ENCODE measurements at places on chromosomes 12 and 14.
A peak's percentile ranks its signal among the peaks of the same experiment; 100 is the strongest.

DNA sequence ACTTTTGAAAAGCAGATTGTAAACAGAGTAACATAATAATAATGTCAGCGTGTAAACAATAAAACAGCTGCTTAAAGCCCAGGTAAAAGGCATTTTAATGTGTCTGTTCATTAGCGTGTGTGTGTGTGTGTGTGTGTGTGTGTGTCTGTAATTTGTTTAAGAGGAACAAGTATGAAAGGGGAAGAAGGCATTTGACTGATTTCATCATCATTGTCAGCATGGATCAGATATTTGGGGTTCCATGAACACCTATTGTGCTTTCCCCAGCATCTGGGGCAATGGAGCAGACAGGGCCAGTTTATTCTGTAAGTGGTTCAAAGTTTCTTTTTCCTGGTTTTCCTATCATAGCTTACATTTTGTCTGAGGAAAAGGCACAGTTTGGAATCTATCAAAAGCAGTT is 28.9 kb downstream of the SLC25A21 start:
- no peak for DNase-seq

DNA sequence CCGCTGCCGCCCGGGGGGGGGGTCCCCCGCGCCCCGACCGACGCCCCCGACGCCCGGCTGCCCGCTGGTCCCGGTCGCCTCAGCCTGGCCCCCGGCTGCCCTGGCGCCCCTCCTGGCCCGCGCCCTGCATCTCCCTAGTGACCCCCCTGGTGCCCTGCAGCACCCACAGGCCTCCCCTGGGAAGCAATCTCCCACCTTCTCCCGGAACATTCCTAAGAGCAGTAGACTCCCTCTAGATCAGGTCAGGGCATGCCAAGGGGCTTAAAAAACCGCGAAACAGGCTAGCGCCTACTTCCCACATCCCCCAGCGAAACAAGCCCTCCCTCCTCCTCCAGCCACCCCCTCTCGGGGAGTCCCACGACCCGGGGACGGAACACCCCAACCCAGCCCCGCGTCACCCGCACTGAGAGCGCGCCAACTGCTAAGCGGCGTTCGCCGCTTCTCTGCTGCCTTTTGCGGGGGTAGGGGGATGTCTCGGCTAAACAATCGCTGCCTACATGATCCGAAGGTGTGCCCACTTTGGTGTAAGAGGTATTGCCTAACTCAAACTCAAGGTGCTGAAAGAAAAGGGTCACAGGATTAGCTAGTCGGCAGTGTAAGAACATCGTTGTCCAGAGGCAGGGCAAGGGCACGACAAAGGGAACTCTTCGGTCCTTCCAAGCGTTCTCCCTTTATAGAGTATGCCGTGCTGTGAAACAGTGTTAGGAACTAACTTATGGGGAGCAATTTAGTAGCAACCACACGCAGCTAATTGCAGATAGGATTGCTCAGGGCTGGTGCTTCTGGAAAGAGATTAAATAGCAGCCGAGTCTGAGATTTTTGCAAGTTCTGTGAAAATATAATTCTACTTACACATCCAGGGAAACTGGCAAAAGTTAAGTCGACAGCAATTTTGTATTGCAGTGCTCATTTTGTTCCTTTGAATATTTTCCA is 619 bp upstream of the NTN4 start:
- peak; percentile 54 for DNase-seq

GRCh38 chr14:20314026-20314425 is 8.3 kb upstream of the TTC5 start:
- DNase-seq: no peak

DNA sequence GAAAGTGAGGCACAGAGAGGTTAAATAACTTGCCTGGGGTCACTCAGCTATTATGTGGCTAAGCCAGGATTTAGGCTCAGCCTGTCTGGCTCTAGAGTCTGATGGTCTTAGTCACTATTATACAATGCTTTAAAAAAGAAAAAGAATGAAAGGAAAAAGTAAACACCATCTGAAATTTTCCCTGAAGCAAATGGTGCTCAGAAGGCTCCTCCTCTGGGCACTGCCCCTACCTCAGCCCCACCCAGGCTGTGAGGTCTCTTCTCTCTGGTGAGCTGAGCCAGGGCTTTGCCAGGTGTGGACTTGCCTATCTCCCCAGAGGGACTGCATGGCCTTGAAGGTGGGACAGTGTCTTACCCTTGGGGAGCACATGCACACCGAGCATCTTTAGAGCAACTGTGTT is 117.5 kb upstream of the DYRK2 start:
- DNase-seq: no peak

DNA sequence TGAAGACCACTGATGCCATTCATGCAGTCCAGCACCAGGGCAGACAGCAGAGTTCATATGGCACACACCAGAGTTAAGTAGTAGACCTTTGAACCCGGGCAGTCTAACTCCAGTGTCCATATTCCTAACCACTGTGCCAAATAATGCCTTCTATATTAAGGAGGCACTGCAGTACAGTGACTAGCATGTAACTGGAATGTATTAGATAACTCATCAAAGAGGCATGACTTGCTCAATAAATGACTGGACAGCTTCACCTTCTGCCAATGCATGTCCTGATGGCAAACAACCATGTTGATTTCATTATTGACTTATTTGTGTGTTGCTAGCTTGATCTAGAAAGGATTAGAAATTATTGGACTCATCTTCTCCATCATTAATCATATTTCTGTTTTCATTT is 40.2 kb downstream of the DACT1 start:
- no peak for DNase-seq

DNA sequence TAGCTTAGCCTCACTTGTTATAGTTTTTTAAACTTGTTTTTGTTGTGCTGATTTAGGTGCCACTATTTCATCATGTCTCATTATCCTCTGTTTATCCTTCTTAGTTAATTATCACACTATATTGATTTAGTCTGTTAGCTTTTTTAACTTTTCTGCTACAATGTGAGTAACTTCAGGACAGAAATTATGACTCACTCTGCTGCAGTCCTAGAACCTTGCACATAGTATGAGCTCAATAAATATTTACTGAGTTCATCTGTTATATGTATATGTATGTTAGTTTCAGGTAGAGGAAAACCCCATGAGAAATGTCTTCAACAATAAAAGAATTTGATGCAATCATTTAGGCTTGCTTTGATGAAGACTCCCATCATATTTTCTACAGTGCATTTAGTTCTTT is 224.3 kb upstream of the NAV3 start:
- DNase-seq: no peak

- DNase-seq: no peak
Measured at GRCh38 chr12:119406308-119406707, 71.8 kb downstream of the CCDC60 start.

DNA sequence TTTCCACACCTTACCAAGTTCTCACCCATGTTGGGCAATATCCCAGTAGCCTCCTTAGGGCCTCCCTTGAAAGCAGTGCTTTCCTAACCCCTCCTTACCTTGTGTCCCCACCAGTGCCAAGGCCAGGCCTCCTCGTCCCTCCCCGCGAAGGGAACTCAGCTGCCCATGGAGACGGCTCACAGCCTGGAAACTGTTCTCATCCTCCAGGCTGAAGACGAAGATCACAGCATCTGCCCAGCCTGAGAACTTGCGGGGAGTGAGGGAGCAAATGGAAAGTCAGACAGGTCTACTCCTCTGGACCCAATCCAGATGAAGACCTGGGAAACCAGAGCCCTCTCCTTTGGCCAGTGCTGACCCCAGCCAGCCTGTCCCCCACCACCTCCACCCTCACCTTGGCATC is 4.6 kb downstream of the AGAP2 start:
- no peak for DNase-seq

DNA sequence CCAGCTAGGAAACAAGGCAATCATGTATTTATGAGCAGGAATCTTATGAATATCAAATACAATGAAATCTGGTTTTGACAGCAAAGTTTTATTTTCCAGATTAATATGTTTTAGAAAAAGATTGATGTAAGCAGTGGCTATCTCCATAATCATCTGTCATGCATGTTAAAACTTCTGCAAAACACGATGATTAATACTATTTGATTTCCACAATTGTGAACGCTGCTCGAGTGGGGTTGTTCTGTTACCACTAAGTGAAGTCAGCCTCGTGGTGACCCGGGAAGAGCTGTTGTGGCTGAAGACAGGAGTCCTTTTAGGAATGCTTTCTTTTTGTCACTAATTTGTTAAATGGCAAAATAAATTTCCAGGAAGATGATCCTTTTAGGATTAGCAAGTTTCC is 9.4 kb downstream of the CFAP251 start:
- no peak for DNase-seq

- no peak for DNase-seq
Measured at GRCh38 chr14:68681256-68682011, 111.4 kb downstream of the ZFP36L1 start.

DNA sequence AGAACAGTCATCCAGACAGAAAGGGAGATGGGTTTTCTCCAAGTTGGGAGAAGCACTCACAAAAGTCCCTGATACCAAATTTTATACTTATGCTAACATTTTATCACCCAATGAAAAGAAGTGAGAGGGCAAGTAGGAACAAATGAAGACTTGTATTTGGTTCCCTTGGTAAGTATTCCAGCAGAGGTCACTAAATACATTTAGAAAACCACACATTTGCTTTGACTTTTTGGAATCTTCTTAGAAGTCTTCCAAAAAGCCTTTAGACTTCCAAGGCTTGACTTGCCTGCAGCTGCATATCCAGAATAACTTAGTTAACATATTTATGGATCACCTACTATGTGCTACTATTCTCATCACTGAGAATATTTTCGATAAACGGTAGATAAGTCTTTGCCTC is 3.1 kb upstream of the GYS2 start:
- DNase-seq: no peak

DNA sequence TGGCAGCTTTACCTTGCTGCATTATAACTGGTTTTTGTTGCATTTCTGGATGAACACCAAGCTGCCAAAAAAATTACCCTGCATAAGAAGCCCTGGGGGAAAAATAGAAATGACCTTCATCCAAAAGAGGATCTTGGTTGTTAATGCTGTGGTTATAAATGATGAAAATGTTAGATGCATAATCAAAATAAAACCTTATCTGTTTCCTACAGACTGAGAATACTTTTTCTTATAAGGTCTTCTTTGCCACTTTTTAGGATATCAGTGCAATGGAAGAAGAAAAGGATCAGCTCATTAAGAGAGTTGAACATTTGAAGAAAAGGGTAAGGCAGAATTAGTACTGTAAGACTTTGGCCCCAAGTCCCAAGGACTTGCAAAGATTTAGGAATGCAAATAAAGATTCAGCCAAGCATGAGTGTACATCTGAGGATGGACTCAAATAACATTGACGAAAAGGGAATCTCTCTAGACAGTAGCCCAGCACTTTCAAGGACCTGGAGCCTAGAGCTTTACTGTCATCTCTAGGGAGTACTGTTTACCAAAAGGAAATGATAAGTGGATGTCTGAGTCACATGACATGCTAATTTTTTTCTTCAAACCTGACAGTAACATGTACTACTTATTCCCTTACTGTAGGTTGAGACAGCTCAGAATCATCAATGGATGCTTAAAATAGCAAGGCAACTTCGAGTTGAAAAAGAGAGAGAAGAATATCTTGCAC is 10.7 kb downstream of the IFT81 start:
- DNase-seq: no peak

DNA sequence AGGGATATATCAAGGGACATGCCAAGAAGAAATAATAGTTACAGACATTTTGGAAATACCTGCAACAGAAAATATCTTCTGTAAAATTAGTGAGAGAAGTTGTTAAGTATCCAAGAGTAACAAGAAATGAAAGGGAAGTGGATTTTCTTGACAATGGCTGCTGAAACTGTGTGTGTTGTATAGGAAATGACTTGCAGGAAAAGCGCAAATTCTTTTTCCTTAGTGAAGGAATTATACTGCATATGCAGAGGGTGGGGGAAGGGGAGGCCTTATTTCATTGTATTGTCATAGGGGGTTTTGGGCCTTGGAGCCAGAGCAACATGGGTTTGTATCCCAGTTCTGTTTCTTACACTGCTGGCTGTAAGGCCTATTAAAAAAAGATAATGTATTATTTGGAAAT is 84.4 kb upstream of the DDHD1 start:
- no peak for DNase-seq

DNA sequence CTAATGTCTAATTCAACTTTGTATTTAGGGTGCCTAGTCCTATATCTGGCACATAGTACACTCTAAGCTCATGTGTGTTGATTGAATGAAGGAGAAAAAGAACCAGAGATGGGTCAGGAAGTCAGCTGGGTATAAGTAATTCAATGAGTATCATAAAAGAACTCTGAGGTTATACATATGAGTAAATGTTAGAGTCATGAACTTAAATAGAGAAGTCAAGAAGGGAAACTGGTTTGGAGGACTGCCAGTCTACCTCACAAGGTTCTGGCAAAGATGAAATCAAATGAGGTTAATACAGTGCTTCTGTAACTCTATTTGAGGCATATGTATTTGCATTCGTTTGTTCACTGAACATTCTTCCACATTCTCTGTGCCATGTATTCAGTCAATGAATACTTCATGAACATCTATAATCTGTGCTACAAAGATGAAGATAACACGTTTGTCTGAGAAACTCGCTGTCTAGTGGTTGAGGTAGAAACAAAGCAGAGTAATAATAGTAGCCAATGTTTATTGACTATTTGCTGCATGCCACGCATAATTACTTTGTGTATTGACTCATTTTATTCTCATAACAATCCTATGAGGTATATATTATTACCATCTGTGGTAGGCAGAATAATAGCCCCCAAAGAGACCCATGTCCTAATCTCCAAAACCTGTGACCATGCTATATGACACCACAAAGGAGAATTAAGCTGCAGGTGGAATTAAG is 88.9 kb downstream of the PTGER2 start:
- DNase-seq: peak; percentile 4

DNA sequence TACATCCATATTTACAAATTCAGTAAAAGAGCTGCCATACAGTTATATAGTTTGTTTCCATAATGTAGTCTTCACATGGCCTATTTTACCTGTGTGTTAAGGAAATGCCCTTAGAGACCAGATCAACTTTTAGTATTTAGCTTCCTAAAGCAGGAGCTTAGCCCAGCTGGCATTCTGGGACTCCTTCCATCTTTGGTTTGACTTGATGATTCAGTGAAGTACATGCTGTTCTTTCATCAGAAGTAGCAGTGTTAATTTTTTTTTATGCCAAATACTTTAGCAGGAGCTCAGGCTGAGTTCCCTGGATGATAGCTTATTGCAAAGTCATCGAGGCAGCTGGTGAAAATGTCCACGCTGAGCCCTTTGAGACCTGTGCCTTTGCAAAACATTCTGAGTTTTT is 101.0 kb downstream of the FOXG1 start:
- no peak for DNase-seq

DNA sequence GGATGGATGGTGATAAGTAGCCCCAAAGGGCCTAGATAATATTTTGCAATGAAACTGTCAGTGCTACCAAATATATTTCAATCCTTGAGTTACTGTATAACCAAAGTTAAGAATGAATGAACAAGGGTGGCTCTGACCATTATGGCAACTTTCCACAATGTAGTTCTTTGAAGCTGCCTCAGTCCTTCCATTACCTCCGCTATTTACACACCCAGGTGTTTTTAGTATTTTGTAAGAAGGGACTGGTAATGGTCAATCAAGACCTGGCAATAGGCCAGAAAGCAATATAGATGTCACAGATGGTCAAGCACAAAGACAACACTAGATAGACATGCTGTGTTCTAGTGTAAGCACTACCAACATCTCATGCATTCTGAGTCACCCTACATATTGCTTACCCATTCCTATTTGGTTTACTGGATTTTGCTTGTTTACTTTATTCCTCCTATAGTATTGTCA is 16.3 kb downstream of the DUSP16 start:
- DNase-seq: no peak

- DNase-seq: peak; percentile 55
Measured at GRCh38 chr14:24080888-24081738, 9.8 kb downstream of the CPNE6 start.

GRCh38 chr14:34851395-34851794 is 23.8 kb downstream of the BAZ1A start:
- no peak for DNase-seq

- no peak for DNase-seq
Measured at GRCh38 chr14:95944462-95944861, 67.8 kb downstream of the TUNAR start.
